Fibroblast of skin of scalp (primary cell): ENCODE measurements at places on chromosomes 5 and 9.

DNA sequence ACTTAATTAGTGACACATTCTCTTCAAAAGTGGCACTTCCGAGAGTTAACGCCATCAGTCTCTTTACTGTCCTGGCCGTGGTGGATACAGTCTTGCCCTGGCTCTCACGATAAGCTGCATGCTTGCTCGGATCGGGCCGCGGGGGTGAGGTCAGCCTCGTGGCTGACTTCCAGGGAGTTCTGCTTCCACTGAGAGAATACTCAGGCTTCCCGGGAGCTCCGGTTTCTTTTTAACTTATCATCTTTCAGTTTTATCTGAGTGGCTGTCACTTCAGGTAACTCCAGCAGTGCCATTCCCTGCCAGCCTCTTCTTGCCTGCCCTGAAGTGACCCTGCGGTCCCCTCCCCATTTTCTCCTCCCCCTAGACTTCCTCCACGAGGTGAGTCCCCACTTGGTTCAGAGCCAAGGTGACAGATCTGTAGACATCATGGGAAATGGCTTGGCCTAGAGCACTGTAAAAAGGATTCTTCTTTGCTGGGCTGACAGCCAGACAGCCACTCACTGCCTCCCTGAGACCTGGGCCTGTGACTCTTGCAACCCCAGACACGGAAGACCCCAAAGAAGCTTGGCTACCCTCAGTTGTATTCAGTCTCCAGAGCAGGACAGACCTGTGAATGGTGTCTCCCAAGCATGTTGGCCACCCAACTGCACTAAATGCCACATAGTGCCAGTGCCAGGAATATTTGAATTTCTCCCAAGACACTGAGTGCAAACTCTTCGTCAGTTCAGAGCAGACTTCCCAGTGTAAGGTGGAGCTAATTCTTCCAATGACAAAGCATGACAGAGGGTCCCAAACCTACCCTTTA is 95.1 kb downstream of the DAPK1 start:
- peak; percentile 32 for DNase-seq

DNA sequence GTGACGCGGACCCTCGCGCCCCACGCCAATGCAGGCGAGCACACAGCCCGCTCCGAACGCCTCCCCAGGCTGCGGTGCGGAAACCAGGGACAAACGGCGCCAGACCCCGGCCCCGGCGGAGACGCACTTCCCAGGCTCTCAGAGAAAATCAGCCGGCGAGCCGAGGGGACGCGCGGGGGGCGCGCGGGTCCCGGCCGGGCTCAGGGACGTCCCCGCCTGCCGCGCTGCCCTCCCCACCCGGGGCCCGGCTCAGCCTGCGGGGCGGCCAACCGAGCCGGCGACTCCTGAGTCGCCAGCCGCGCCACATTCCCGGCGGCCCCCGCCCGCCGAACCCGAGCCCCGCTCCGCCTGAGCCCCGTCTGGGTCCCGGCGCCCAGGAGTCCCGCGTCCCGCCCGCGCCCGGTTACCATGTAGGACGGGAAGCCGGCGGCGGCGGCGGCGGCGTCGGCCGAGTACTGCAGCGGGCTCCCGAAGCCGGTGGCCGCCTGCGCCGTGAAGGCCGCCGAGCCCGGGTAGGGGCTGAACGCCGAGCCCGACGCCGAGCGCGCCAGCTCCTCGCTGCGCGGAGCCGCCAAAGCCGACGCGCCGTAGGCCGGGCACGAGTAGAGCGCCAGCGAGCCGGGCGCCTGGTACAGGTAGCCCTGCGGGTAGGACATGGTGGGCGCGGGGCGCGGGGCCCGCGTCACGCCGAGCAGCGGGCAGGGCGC is 566 bp downstream of the IRX2 start:
- peak; percentile 45 for DNase-seq

- DNase-seq = no peak
These were observed 4.8 kb downstream of the RASGRF2 start for GRCh38 chr5:80964919-80965318.

- DNase-seq = peak; percentile 91
These were observed 26.3 kb downstream of the MSX2 start for GRCh38 chr5:174750711-174751110.

- peak; percentile 66 for DNase-seq
These were observed 17.7 kb upstream of the IL6ST start for GRCh38 chr5:56012281-56012963.

GRCh38 chr5:321726-322251 is 275 bp downstream of the AHRR start:
- no peak for DNase-seq

- no peak for DNase-seq
These were observed 131.9 kb downstream of the NPR3 start for GRCh38 chr5:32842813-32843530.

DNA sequence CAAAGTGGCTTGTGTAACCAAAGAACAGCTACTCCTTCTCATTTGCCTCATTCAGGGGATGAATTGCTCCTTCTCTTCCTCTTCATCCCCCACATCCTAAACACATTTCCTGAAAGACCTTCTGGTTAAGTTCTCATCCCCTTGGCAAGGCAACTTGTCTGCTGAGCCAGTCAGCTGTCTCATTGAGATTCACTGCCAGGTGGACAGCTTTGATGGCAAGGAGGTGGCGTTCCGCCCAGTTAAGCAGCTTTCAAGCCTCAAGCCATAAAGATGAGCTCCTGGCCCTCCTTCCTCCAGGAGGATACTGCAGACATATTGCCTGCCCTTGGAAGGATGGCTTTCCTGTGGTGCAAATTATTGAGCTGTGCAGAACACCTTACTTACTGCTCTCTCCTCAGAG is 448.6 kb upstream of the MPDZ start:
- no peak for DNase-seq

DNA sequence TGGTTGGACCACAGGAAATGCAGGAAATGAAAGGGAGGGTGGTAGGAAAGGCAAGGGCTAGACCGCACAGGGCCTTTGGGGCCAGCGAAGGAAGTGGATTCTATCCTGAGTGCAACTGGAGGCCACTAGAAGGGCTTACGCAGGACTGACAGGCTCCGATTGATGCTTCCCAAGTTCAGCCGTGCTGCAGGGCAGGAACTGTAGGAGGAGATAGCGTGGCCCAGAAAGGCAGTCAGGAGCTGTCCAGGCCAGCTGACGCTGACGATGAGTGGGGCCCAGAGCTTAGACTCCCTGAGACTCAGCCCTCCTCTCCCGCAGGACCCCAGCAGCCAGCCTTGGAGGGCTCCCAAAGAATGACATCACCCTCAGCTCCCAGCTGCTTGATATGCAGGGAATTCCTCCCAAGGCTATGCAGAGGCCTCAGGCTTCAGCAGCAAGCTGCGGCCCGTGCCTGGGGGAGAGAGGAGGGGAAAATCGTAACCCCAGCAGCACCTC is 48.8 kb downstream of the KCNIP1 start:
- DNase-seq = peak; percentile 97

DNA sequence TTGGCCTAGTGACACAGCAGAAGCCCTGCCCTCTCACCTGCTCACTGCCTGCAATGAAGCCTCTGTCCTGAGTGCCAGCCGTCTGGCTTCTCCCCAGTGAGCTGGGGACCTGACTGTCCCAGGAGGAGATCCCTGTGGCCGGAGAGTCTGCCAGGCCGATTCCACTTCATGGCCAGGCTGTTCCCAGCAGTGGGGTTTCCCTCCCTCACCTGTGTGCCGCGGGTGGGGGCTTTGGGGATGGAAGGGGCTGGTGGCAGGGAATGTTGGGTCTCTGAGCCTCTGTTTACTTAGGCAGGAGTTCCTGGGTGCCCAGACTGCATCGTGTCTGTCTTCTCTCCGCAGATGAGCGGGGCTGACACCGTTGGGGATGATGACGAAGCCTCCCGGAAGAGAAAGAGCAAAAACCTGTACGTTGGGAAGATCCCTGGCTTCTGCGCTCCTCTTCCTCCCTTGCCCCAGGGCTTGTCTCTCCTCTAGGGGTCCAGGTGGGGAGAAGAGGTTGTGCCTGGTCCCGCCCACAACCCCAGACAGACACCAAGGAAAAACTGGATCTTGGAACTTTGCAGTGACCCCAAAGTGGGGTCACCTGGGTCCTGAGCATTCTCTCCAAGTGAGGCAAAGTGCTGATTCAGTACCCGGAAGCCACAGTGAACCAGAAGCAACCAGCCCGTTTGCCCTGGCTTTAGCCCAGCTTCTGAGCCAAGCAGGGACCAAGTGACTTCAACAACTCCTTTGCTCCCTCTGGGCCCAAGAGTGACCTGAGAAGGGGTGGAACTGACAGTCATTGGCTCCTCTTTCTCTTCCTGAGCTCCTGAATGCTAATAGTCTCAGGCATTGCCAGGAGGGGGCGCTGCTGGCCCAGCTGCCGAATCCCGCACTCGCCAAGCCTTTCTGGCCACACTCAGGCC is 127.7 kb downstream of the RGS3 start:
- peak; percentile 69 for DNase-seq
